Suppressor macrophage (primary cell): ENCODE measurements at places on chromosomes 7 and 10.
A peak's percentile ranks its signal among the peaks of the same experiment; 100 is the strongest.

GRCh38 chr7:84112771-84113170 is 81.8 kb downstream of the SEMA3A start:
- no peak for DNase-seq

GRCh38 chr10:69715156-69715898 is 85.3 kb downstream of the FAM241B start:
- no peak for DNase-seq

- no peak for DNase-seq
These were observed 10.1 kb upstream of the CELF2 start for GRCh38 chr10:11007476-11008020.

- no peak for DNase-seq
These were observed 109.8 kb downstream of the GLI3 start for GRCh38 chr7:42127232-42127622.

GRCh38 chr7:135236727-135237126 is 3.1 kb downstream of the STRA8 start:
- DNase-seq = peak; percentile 34

GRCh38 chr10:7239312-7239985 is 171.4 kb downstream of the SFMBT2 start:
- no peak for DNase-seq

DNA sequence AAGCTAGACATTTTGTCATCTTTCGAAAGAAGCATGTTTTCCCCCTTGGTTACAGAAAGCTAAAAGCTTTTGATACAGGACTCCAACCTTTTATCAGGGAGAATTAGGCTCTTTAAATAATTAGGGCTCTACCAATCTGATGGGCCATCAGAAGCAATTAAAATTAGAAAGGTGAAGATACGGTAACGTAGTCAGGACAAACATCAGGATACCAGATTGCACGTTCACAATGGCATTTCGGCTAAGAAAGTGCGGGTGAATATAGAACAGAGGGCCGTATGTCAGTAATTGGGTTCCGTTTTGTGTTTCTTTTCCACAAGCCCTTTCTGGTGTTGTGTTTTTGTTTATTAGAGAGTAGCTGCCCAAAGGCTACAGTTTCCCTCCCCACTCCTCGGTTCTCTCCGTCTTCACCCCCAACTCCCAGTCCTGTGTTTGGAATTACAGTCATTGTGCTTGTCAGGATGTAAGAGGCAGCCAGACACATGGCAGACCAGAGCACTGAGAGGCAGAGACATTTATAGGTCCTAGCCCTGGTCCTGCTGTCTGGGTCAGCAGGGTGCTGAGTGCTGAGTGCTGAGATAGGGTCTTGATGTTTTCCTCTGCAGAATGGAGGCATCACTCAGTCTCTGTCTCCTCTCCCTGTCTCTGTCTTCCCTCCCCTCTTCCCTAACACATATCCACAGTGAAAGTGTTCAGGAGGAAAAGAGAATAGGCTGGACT is 5.5 kb downstream of the PFKP start:
- DNase-seq = no peak

DNA sequence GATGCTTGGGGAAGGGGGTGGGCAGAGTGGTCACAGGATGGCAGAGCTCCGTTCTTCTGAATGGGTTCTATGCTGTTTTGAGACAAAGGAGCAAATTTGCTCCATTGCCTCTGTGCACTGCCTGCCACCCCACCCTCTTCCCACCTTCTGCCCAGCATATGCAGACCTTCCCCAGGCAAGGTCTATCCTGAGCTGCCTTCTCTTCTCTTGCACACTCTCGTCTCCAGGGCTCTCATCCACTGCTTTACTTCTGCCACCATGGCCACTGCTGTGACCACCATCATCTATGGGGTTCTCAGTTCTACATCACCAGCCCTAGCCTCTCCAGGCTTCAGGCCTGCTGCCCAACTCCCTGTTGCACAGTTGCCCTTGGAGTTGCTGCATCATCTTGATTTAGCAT is 230.4 kb downstream of the TMEM178B start:
- DNase-seq = no peak

GRCh38 chr7:115988401-115988800 is 42.2 kb downstream of the TFEC start:
- DNase-seq = no peak

GRCh38 chr10:28692050-28692449 is 14.7 kb downstream of the BAMBI start:
- no peak for DNase-seq

GRCh38 chr10:116995648-116996047 is 9.3 kb downstream of the SHTN1 start:
- no peak for DNase-seq

- DNase-seq = no peak
These were observed 2.6 kb upstream of the PPIF start for GRCh38 chr10:79344502-79345195.

DNA sequence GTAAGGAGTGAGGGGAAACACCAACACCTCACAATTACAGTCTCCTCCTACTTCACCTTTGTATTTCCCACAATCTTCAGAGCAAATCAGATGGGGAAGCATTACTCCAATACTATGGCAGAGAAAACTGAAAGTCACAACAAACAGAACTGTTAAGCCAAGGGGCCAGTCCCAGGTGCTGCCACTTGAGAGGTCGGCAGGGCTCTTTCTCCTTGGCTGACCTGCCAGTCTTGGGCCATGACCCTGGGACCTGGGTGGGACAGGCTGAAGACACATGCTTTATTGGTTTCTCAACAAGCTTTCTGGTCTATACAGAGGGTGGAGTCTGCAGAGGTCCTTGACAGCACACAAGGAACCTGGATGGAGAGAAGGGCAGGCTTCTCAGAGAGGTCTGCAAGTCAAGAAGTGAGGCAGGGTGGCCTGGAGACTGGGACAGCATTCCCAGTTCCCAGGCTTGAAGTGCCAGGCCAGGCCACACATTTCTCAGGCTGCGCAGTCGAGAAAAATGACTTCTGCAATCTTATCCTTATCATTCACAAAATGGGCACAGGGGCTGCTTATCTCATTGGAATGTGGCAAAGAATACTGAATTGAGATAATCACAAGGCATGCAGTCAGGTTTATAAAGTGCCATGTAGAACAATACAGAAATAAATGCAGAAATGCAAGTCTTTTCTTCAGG is 301.0 kb downstream of the CXCL12 start:
- no peak for DNase-seq

DNA sequence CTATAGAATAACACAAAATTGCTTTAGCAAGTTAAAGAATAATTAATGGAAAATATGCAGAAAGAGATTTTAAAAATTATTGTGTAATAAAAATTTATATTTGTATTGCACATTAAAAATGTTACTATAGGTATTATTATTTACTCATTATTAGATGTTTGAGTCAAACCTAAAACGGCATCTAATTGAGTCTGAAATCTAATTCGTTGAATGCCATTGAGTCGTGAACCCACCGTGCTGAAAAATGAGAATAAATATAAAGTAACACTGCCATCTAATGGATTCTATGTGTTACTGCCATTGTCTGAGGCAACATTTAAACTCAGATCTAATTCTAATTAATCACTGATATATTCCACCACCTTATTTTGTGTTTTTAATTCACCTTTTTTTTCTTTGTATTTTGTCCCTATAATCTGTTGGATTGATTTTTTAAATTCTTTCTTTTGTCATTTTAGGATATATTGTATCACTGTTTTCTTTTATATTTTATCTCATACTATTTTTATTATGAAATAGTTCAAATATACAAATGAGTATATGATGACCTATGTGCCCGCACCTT is 62.2 kb downstream of the SAMD9 start:
- no peak for DNase-seq

- DNase-seq = no peak
These were observed 487.4 kb upstream of the CELF2 start for GRCh38 chr10:10530313-10530712.

DNA sequence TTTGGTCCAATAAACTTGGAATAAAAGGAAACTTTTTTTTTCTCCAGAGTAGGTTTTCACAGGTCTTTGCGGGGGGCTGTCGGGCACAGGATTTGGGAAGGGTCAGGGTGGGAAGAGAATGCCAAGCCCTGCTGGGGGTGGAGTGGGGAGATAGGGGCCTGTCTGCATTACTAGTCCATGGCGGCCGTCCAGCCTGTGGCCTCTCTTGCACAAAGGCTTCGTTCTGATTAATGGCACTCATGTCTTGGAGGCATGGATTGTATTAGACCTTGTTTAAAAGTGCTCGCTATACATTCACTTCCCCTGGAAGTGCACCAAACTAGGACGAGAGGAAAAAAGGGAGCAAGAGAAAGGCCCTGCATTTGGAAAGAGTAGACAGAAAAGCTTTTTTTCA is 37.2 kb downstream of the LRMDA start:
- no peak for DNase-seq

- DNase-seq = no peak
These were observed 68.4 kb downstream of the CACNA2D1 start for GRCh38 chr7:82375129-82375528.

- no peak for DNase-seq
These were observed 206.9 kb downstream of the PTEN start for GRCh38 chr10:88070080-88070880.

DNA sequence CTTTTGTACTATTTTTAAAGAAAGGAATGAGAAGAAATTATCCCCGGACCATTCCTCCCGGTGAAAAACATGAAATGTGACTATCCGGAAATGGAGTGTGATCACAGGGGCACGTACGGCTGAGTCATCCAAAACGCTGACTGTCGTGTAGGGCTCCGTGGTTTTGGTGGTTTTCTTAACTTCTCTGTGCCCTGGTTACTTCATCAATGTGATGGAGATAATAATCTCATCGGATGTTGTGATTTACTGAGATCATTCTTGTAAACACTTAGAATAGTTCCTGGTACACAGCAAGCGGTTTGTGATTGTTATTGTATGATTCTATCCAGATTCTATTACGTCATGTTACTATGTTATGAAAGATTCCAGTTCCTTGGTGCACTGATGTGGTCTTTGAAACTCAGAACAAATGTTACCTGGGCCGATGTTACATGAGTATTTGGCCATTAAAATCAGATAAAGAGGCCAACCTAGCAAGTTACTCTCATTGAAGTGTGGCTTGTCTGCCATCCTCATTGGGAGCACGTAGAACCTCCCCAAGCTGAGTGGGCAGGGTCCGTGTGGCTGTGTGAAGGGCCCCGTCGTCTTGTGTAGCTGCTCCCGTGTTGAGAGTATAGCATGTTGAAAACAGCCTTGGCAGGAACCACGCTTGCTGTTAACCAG is 99.5 kb downstream of the CAMK1D start:
- DNase-seq = peak; percentile 90

DNA sequence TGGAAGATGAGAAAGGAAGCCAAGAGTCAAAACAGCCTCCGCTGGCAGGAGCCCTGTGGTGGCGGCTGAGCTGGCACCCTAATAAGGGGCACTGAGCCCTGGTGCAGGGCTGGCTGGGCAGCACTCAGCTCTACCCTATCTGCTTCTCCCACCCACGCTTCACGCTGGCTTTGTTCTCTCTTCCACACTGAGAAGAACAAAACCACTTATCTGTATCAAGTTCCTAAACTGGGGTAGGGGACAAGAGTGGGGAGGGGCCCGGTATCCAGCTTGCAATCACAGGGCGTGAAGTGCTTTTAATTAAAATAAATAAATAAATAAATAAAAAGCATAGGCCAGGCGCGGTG is 52.1 kb downstream of the FAM53B start:
- no peak for DNase-seq

- DNase-seq = no peak
These were observed 90.1 kb downstream of the UBE2H start for GRCh38 chr7:129862682-129863081.

- no peak for DNase-seq
These were observed 34.5 kb downstream of the CRHR2 start for GRCh38 chr7:30647589-30648364.

- DNase-seq = no peak
These were observed 154.3 kb upstream of the LAMB4 start for GRCh38 chr7:108284349-108285002.

DNA sequence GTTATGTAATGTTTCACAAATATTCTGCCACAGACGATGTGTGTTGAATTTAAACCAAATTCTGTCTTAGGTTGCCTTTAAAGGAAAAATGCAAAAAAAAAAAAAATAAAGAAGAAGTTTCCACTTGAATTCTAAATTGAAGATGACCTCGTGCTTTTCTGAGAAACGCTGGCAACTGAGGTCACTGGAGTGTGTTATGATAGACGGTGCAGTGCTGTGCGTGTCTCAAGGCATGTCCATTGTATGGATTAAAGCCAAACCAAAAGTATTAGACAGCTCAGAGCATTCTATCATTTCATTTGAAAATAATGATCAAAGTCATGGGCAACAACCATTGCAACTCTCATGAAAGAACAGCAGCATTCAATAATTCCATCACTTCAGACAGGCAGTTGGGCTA is 483.9 kb downstream of the GRM8 start:
- DNase-seq = no peak

DNA sequence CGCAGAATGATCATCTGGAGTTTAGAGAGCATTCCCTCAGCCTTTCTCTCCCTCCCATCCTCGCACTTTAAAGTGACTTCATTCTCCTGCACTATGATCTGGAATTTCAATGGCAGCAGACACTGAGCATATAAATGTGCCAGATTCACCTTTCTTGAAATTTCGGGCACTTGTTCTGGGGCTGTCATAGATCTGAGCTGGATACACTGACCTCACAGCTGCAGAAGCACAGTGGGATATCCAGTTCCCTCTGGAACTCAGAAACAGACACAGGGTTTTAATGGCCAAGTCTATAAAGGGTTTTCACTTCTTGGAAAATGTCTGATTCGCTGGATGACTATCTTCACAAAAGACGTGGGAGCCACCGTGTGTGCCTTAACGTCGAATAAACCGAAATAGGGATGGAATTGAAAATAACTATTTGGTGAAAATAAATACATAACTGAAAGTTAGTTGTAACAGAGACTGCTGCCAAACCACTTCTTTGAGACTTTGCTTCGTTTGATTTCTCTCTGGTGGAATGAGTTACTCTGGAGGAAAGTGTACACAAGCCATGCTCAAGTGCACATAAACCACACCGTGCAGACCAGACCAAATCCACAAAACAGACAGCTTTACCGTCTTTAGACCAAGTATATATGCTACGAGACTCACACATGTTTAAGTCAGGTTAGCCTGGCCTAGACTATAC is 126.1 kb downstream of the SVIL start:
- no peak for DNase-seq

- no peak for DNase-seq
These were observed 24.8 kb downstream of the ELFN1 start for GRCh38 chr7:1694611-1695511.

- peak; percentile 70 for DNase-seq
These were observed 115.5 kb upstream of the GNAI1 start for GRCh38 chr7:80018941-80019808.

DNA sequence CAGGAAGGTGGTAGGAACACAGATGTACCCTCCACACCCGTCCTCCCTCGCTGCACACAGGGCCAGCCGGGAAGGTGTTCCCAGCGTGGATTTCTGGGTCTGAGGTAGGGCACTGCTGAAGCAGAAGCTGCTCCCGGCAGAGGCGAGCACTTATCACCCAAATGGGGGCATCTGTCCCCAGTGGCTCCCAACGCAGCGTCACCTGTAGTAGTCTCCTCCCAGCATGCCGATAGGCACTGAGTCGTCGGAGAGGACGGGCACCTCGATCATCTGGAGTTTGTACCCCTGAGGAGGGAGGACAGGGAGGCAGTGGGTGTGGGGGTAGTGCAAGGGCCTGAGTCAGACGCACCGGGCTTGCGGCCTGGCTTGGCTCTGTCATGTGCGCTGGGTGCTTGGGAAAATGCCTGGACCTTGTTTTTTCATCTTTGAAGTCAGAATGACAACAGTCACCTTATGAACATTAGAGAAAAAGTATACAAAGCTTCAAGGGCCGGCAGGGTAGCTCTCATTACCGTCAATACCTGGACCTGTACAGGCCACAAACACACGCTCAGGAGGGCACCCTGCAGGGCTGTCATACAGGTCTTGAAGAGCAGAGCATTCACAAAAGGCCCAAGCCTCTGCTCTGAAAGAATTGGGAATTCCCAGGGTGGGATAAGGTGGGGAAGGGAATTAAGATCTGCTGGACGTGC is 3.1 kb upstream of the PYROXD2 start:
- DNase-seq = no peak
